Tibial nerve (tissue), 4 donors: ENCODE measurements at places on chromosomes 2 and 18. TPM values are rescaled to one million over a fixed set of nuclear protein-coding genes. Genes with fewer than 3 reads are reported as not detected.

DNA sequence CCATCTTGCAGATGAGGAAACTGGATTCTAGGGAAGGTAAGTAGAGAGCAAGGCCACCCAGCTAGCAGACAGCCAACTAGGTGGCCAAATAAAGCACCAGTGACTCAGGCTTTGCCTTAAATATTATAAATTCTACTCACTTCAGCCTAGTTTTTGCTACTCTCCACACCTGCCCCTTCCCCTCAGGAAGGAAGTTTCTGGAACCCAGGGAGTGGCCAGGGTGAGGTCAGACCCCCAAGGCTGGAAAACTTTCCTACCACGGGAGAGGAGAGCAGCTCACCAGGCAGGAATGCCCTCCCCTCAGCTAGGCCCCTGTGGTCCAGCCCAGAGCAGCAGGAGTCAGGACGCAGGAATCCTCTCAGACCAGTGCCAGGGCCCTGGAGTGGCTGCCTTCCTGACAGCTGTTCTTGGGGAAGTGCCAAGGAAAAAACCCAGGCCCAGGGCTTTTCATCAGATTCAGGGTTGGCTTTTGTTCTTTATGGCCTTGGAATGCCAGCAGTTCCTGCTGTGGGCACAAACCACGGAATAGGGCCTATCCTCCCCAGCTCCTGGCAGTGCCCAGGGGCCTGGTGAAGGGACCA lies 5.1 kb upstream of the PAX8 start:
- no peak for DNase-seq

- DNase-seq, result no peak
Measured at GRCh38 chr18:26568926-26569665, 20.7 kb upstream of the KCTD1 start.

DNA sequence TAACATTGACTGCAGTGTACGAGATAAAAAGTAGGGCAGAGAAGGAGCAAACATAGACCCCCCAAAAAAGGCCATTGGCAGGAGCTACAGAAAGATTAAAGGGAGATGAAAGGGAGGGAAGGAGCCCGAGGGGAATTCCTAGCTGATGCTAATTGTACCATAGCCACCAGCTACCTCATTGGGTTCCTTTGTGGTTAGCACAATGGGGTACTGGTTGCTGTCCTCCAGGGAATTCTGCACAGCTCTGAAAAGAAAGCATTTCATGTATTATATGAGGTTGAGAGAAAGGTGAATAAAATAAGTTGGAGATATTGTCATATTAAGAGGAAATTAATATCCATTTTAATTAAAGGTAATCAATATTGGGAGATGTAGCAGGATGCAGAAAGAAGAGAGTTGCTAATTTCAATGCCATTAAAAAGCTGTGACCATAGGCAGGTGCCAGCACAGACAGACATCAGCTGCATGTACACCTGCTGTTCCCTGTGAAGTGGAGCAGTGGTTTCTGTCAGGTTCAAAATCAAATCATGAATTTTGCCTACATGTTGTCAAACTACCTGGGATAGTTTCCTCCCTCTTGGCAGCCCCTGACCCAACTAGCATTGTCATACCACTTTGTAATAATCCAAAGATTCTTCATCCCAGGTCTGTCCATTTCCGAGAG lies 185.4 kb upstream of the DLGAP1 start:
- DNase-seq, result no peak

DNA sequence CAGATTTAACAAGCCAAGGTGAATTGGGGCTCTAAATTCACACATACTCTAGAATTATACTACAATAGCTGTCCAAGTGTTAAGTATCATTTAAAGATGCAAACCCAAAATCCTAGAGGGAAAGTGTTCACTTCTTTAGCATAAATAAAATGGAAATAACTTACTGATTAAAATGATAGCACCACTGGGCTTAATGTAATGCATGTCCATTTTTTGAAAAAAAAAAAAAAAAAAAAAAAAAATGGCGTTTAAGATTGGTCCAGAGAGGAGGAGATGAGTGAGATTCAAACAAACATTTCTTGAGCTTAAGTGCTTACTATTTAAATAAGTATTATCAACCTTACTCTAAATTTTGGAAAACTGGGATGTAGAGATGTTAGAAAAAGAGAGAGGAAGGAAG lies 251.5 kb upstream of the CWC22 start:
- DNase-seq, result no peak

DNA sequence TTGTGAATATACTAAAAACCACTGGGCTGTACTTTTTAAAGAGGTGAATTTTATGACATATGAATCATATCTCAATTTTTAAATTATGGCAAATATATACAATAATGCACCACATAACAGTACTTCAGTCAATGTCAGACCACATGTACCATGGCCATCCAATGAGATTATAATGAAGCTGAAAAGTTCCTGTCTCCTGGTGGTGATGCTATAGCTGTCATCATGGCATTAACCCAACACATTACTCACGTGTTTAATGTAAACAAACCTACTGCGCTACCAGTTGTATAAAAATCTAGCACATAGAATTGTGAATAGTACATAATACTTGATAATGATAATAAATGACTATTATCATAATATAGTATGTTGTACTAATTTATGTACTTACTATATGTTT lies 77.6 kb upstream of the ID2 start:
- no peak for DNase-seq

The WIPF1 gene
- 63.8 TPM for total RNA-seq

The TAF4B gene
- total RNA-seq, result 13.7 TPM

The CNTNAP5 gene
- total RNA-seq, result 0.22 TPM

The MROH2A gene
- total RNA-seq, result not detected
